ENCODE measurements at places on chromosomes 3 and 15. TPM values are rescaled to one million over a fixed set of nuclear protein-coding genes. Genes with fewer than 3 reads are reported as not detected.

The MYD88 gene
- 10.3 TPM for total RNA-seq

The CPB1 gene
- total RNA-seq: under 0.01 TPM

The IQCH gene
- 5.0 TPM for total RNA-seq

The CMTM7 gene
- 3.3 TPM for total RNA-seq

The SCAMP5 gene
- 0.50 TPM for total RNA-seq

The TNK2 gene
- 6.9 TPM for total RNA-seq

The ARPP21 gene
- total RNA-seq: not detected

The RETNLB gene
- total RNA-seq: not detected

The C2CD4B gene
- total RNA-seq: not detected

All from fibroblast of lung (primary cell).